Right renal pelvis (tissue), 4 donors: ENCODE measurements at places on chromosomes 3 and 15. TPM values are rescaled to one million over a fixed set of nuclear protein-coding genes. Genes with fewer than 3 reads are reported as not detected.

SHQ1 gene
- polyA plus RNA-seq = 22.0 TPM

NOX5 gene
- 0.48 TPM for polyA plus RNA-seq

UBE2E2 gene
- 61.5 TPM for polyA plus RNA-seq

GPR87 gene
- polyA plus RNA-seq = 0.11 TPM

SMCO1 gene
- not detected for polyA plus RNA-seq

SORD gene
- polyA plus RNA-seq = 38.0 TPM

CLASP2 gene
- 52.0 TPM for polyA plus RNA-seq

MORC1 gene
- 0.40 TPM for polyA plus RNA-seq

AP3B2 gene
- polyA plus RNA-seq = 3.4 TPM

DNA sequence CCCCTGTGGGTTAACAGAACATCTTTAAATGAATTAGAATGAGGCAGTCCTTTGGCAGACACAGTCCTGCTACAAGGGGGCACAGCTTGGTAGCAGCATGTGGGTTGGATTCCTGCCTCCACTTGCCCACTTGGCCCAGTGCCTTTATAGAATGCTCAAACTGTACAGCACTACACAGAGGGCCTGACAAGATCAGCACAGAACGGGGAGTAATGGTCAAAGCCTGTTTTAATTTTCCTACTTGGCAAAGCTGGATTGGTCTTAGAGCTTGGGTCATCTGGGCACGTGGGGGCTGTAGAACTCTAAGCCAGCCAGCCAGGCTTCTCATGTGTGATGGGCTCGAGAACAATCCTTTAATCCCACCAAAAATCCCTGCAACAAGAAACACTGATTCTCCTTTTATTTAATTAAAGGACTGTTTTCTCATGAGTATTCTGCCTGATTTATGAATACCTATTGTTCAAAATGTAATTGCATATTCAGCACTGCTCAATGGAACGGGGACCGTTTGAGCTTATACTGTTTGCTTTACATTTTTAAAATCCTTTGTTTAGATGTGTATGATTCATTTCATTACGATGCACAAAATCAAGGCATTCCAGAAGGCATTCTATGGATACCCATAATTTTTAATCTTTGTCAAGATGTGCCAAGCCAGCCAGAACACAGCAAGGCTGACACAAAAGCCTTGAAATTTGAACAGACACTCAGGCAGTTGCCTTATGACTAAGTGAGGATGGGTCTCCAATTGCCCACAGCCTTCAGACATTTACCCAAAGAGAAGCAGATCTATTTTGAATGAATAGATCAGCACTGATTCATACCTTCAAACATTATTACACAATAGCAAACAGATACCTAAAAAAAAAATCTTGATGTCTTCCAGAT lies 249.3 kb upstream of the TGFBR2 start:
- DNase-seq = no peak

- DNase-seq = no peak
Observed at GRCh38 chr3:126361211-126361610, 4.0 kb upstream of the KLF15 start.

GRCh38 chr3:125428216-125428830 lies 53.2 kb upstream of the ZNF148 start:
- no peak for DNase-seq

DNA sequence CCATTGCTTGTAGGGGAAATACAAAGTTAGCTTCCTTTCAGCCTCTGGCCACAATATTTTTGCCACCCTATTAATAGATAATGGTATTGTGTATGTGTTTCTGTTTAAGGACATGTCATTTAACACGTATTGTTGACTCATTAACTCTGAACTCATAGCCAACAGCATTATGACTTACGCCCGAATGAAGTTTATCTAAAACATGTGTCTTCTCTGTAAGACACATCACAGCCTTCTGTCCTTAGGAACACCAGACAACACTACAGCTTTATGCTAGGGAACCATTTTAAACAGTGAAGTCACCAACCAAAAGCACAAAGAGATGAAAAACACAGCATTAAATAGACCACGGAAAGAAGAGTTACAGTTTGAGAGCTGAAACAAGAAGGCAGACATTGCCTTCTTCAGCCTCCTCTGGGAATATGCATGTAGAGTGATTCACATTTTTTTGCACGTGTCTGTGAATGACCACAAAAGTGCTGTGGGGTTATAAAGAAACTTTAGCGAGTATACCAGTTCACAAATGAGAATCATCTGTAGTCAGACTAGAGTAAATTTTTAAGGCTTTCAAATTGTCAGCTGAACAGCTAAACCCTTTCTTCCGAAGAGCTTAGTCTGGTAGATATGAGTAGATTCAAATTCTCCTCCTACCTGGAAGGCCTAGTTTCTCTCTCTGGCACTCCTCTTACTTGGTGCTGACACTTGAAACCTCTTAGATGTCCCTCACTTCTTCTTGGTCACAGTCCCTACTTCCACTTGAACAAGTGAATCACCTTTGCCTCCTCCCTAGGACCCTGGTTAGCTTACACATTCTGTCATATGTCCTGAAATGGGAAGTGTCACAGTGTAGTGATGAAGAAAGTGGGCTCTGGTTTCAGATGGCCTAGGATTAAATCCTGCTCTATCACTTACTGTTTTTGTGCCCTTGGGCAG lies 32.2 kb downstream of the MCTP2 start:
- DNase-seq = no peak

DNA sequence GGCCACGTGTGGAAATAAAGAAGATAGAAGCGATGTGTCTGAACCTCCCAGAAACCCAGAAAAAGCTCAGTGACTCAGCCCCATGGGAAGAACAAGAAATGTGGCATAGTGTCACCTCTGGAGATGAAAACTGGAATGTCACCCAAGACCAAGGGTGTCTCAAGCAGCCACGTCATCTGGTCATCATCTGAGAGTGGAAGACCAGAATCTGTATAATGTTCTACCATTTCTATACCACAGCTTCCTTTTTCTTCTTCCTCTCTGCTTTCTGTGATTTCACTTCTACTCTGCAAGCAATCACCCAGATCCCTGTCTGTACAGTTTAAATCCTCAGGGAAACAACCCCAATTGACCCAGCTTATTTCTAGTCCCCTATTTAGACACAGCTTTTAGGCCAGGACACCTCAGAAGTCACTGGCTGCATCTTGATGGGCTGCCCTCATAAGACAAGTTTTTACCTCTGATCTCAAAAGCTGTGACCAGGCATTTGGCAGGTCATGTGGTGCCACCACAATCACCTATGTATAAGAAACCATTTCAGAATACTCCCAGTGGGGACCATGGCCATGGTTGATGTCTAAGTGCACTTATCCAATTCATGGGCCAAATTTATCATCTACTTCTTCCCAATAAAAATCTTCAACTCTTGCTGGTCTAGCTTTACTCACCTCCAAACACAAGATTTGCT lies 278.5 kb upstream of the UMPS start:
- no peak for DNase-seq

GRCh38 chr3:150594150-150594549 lies 9.0 kb upstream of the SELENOT start:
- no peak for DNase-seq

- no peak for DNase-seq
Observed at GRCh38 chr3:187590861-187591576, 79.2 kb downstream of the SST start.

- DNase-seq = no peak
Observed at GRCh38 chr15:57003418-57003817, 85.0 kb downstream of the TCF12 start.

- DNase-seq = no peak
Observed at GRCh38 chr15:93164409-93164808, 75.4 kb upstream of the RGMA start.

DNA sequence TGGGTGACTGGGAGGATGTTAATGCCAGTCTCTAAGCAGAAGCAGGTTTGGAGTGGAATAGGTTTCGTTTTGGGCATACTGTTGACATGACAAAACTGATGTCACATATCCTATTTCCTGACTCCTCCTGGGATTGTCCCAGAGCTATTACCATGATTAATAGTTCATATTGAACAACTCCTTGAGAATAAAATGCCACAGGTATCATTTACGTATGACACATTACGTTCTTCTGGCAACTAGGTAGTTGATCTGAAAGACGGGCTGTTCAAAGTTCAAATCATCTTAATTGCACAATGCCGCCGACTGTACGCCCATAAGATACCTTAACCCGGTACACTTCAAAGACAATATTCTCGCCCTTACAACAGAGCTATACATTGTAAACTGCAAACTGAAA lies 1.4 kb upstream of the RAB5A start:
- no peak for DNase-seq

- no peak for DNase-seq
Observed at GRCh38 chr3:64049136-64049535, 25.8 kb upstream of the PSMD6 start.

GRCh38 chr3:150878996-150879575 lies 26.2 kb downstream of the MINDY4B start:
- DNase-seq = no peak

GRCh38 chr15:74127255-74127953 lies 3.0 kb upstream of the ISLR2 start:
- DNase-seq = peak; percentile 85

DNA sequence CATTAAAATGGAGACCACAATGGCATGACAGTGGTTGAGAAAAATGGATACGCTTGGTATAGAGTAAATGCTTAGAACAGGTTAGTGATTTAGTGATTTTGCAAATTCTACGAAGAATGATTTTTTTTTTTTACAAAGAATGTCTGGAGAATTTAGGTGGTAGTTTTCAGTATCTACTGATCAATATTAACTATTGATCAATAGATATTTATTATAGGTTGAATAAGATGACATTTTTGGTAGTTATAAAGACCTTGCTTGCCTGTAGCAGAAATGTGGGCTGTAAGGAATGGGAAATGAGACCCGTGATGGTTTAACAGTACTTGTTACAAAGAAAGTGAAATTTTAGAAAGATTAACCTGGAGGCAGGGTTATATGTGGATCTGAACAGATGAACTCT lies 137.5 kb downstream of the NR2F2 start:
- no peak for DNase-seq

DNA sequence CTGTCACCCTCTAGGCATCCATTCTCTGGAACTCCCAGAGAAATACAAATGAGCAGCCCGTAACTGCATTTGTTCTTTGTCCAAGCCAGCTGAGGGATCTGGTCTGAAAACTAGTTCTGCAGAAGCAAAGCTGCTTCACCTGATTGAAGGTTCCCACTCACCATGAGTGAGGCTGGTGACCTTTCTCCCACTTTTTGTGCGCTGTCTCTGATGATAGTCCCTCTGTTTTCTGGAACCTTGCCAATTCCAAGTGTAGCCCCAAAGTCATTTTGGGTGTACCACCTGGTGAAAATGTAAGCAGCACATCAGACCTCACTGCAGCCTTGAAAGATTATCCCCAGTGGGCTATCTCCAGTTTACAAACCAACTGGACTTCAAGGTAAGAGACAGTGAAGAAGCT lies 39.4 kb upstream of the BFSP2 start:
- no peak for DNase-seq

DNA sequence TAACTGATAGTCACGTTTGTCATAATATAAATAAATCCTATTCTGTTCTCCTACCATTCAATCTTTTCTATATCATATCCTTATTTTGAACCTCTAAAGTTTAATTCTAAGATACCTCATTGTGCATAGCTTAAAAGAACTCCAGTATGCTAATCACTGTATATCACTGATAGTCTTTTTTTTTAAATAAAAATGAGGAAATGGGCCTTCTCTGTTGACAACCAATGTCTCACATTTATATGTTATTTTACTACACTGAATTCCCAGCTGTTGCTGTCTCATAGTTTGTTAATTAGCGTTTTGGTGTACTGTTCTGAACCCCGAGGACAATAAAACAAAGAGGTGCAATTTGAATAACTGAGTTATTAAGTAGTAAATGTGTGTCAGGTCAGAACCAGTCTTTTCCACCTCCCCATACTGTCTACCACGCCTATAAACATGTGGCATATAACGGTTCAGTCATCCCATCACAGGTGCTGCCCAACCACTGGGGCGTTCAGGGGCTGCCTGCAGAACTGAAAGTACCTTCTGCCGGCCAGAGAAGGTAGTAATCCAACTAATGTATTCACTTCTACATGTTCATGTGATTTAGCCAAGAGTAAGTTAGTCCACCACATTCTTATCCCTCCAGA lies 14.9 kb downstream of the CBLB start:
- no peak for DNase-seq

GRCh38 chr3:54599716-54600115 lies 328.1 kb downstream of the LRTM1 start:
- DNase-seq = no peak

GRCh38 chr3:53150247-53151085 lies 10.5 kb upstream of the PRKCD start:
- DNase-seq = no peak

GRCh38 chr3:188280627-188281026 lies 126.7 kb downstream of the LPP start:
- DNase-seq = no peak

- DNase-seq = peak; percentile 17
Observed at GRCh38 chr3:174125267-174125824, 727.8 kb downstream of the NLGN1 start.

- DNase-seq = no peak
Observed at GRCh38 chr15:40968290-40969085, 15.2 kb downstream of the CHAC1 start.

DNA sequence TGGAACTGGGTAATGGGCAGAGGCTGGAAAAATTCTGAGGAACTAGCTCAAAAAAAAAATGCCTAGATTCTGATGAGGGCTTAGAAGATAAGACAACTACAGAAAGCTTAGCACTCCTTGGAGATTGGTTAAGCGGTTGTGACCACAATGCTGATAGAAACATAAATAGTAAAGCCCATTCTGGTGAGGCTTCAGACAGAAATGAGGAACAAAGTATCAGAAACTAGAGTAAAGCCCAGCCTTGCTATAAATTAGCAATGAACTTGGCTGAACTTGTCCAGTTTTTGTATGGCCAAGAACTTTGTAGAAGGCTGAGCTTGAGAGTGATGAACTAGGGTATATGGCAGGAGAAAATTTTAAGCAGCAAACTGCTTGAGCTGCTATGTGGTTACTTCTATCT lies 25.4 kb downstream of the GOLGB1 start:
- no peak for DNase-seq

- no peak for DNase-seq
Observed at GRCh38 chr15:27903405-27903804, 195.7 kb downstream of the OCA2 start.

DNA sequence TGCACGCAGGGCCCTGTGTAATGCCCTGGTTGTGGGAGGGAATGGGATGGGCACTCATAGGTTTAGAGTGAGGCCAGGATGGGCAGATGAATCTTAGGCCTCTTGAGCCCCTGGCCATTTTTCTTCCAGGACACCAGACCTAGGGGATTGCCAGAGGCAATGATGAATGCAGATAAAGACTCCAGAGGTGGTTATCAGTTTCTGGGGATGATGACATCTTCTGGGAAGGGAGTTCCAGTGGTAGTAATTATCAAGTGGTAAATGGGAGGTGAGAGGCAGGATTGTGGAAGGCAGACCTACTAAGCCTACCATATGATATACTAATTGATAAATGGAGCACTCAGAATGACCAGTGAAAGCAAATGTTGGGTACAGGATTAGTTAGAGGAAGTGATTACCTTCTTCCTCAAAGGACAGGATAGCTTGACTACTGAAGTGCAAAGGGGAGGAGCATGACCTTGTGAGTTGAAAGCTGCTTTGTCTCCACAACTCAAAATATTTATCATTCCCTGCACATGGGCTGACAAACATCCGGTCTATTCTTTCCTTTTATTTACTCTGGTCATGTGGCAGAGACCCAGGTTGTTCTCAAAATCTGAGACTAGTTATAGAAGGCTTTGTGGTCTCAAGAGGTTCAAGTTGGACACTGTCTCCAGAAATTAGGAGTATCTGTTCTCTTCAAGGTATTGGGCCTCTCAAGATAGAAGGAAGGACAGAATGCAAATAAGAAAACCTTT lies 10.2 kb upstream of the MAPK6 start:
- no peak for DNase-seq

- DNase-seq = no peak
Observed at GRCh38 chr3:46349484-46350261, 4.2 kb upstream of the CCR2 start.

GRCh38 chr3:186171521-186171920 lies 62.6 kb upstream of the ETV5 start:
- no peak for DNase-seq
